ENCODE measurements at places on chromosomes 7 and 10.

DNA sequence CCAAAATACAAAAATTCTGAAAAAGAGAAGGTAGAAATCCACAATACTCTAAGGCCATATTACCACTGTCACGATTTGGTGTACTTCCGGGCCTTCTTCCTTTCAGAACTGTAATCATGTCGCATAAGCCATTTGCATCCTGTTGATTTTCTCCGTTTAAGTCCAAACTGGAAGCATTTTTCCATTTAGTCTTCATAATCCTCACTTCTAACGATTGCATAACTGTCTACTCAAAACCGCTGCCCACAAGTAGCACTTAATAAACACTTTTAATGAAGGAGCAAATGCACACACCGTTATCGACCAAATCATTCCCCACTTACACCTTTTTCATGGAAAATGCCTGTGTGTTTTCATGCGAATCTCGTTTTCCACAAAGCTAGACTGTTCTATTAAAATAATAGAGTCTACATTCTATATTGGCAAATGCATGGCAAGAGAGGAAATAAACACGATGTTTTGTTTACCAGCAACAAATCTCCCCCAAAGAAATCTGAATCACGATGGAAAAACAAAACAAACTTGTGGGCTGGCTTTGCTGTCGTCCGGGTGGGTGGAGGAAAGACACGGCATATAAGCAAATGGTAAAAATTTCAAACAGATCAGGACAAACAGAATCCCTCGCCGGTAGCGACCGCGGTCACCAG is 1.0 kb downstream of the ATE1 start:
- DNase-seq: peak; percentile 7

GRCh38 chr10:124688889-124689670 is 55.1 kb downstream of the FAM53B start:
- peak; percentile 96 for DNase-seq

GRCh38 chr10:34241226-34242000 is 573.7 kb downstream of the PARD3 start:
- DNase-seq: no peak

DNA sequence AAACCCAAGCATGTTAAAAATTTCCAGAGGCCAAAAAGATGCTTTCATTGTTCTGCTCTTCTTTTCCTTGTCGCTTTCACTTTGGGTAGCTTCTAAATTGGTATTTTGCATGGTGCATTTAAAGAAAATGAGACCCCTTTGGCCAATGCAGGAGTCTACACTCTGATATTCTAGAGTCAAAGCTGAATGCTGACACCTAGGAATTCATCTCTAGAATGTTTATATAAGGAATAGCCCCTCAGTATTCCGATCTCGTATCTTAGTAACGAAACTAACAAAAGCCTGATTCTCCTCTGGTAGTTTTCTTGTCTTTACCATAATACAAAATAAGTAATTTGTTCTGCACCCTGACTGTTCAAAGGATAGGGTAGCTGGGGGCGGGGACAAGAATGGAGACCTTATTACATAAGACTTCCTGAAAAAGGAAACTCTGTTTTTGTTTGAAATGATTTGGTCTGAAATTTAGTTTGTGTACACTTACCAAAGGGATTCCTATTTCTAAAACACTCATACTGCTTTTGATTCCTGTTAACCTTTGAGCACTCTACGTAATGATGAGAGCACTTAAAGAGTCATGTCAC is 17.1 kb downstream of the IKZF1 start:
- DNase-seq: no peak

DNA sequence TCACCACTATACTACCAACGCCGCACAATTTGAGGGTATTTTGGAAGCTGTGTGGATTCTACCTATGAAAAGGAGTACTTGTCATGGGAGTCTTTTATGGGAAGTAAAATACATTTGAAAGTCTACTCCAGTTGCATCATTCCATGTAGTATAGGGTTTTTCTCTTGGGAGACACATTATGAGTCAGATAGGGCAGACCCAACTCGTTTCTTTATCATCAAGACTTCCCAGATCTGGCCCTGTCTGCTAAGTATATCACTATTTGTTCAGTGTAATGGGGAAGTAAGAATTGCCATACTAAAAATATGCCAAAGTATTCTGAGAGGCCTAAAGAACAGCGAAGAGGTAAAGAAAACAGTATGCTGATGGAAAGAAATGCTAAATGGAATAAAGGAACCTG is 144.2 kb downstream of the SPAG6 start:
- no peak for DNase-seq

GRCh38 chr7:4959306-4959705 is 319 bp upstream of the MMD2 start:
- no peak for DNase-seq

DNA sequence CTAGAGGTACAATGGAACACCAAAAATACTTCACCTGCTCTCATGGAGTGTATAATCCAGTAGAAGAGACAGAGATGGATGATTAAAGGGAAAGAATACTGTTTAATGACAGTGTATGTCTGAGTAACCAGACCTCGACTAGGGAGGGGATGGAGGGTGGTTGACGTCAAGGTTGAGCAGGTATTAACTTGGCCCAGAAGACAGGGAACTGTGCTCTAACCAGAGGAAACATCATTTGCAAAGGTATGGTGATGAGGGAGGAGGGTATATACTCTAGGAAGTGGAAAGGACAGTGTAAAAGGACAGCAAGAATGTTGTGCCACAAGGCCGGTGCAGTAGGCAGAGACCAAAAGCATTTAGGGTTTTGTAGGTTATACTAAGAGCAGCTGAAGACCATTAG is 2.9 kb downstream of the MIOS start:
- no peak for DNase-seq

GRCh38 chr10:21712975-21713374 is 178.9 kb downstream of the MLLT10 start:
- DNase-seq: no peak

GRCh38 chr7:4720225-4720624 is 38.1 kb downstream of the FOXK1 start:
- DNase-seq: no peak

DNA sequence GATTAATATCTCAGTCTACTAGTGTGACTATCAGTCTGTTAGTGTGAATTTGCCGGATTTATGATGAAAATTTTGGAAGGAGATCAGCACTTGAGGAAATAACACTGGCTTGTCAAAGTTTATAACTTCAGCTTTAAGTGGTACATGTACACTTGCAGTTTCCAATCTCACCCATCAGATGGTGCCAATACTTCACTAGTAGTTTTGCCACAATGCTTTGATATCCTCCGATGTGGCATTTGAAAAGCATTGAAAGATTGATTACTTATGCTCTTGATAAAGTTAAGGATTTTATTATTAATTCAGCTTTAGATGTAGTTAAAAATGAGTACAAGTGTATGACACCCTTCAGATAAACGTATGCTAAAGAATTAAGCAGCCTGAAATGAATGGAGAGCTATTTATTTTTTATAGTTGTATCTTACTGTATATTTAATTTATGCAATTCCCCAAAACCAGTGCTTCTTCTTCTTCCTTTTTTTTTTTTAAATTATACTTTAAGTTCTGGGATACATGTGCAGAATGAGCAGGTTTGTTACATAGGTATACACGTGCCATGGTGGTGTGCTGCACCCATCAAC is 98.2 kb downstream of the ANLN start:
- DNase-seq: peak; percentile 78

DNA sequence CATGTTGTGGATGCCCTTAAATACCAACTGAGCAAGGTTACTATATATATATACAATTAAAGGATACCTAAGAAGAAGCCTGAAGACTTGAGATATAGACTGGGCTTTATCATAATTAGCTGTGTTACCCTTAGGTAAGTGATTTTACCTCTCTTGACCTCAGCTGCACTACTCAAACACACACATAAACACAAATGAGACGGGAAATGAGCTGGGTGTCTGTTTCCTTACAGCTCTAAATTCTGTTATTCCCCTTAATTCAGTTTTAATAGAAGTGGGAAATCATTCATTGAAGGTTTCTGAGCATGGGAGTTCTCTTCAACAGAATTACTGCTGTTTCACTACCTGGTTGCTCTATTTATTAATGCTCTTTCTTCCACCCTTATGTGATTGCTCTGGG is 60.7 kb downstream of the GBF1 start:
- no peak for DNase-seq

DNA sequence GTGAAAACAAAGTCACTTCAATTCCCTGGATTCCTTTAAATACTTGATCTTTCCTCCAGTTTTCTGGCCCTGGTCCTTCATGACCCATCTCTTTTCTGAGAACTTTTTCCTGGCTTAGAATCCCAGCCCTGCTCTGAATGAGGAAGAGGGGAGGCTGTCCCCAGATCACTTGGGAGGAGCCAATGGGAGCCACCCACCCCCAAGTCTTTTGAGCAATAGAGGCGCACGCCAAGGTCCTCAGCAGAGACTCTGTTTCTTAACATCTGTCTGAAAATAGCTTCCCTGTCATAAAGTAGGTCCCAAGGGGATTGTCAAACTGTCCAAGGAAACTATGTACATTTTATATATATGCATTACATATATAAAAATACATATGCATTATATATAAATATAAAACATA is 126.8 kb downstream of the ADRA2A start:
- DNase-seq: no peak

- DNase-seq: no peak
These were observed 734.9 kb downstream of the NRG3 start for GRCh38 chr10:82609845-82610244.

DNA sequence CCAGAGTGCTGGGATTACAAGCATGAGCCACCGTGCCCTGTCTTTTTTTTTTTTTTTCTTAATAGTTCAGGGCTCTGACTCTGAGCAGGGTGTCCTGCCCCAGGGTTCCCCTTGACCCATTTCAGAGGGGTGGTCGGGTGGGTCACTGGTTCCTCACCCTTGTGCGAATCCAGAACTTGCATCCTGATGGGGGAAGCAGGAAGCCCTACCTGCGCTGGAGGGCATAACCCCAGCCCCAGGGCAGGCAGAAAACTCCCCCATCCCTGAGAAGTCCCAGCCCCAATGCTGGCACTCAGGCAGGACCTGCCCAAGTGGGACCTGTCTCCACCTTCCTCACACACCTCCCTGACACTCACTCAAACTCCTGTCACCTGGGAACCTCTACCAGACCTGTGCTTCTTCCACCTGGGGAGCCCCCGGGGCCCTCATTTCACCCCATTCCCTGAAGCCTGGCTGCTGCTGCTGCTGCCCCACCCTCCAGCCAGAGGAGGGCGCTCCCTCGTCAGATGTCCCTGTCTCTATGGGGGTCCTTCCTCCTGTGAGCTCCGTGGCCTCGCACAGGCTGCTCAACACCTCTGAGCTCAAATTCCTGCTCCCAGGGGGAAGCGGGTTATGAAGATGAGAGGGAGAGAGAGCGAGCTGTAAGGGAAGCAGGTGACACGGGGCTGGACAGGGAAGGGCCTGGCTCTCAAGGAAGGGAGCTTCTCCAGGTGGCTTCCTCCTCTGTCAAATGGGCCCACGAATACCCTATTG is 15.1 kb upstream of the ZNF273 start:
- DNase-seq: no peak

- no peak for DNase-seq
These were observed 756.7 kb downstream of the GATA3 start for GRCh38 chr10:8811201-8811600.

GRCh38 chr7:5607951-5608656 is 173.4 kb downstream of the RNF216 start:
- DNase-seq: no peak

- DNase-seq: no peak
These were observed 624.8 kb downstream of the GRID1 start for GRCh38 chr10:85741626-85742300.

- DNase-seq: no peak
These were observed 244.9 kb downstream of the MAD1L1 start for GRCh38 chr7:1987591-1988532.

- DNase-seq: peak; percentile 63
These were observed 378 bp downstream of the PIK3AP1 start for GRCh38 chr10:96719850-96720421.

DNA sequence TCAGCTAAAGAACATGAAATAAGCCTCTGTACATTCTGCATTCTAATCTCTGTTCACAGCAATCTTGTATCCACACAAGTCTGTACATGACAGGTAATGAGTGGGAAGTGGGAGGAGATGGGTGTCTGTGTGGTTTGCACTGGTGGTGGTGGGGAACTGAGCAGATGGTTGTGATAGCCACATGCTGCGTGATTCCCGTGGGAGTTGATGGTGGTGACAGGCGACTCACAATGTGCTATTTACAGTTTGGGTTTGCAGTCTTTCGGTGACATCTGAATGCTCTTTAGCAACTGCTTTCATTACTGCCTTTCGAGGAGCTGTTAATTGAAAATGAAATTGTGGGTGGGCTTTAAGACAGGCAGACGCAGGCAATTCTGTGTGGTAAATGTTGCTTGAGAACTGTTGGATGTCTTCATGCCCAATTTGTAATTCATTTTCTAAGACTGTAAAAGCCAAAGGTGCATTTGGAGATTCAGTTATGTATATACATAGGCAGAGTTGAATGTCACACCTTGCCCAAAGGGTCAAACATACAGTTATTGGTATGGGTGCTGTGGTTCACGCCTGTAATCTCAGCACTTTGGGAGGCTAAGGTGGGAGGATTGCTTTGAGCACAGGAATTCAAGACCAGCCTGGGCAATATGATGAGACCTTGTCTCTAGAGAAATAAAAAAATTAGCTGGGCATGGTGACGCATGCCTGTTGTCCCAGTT is 308.2 kb downstream of the AUTS2 start:
- no peak for DNase-seq

GRCh38 chr10:73732931-73733623 is 11.1 kb upstream of the SEC24C start:
- no peak for DNase-seq

DNA sequence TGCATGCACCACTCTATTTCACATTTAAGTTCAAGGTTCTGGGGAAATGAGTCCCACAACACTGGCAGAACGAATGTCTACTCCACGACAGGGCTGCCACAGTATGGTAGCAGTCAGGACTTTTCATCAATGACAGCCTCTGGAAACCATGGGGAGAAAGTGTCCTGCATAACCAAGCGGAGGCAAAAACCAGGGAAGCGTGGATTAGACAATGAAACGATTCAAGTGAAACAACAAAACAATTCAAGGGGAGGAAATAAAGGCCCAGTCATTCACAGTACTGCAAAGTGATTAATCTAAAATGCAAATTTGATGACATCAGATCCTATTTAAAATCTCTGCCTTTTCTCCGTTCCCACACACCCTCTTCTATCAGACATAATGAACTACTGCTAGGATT is 168.2 kb downstream of the DPY19L1 start:
- no peak for DNase-seq

- no peak for DNase-seq
These were observed 12.2 kb downstream of the LZTS2 start for GRCh38 chr10:101011517-101012423.

DNA sequence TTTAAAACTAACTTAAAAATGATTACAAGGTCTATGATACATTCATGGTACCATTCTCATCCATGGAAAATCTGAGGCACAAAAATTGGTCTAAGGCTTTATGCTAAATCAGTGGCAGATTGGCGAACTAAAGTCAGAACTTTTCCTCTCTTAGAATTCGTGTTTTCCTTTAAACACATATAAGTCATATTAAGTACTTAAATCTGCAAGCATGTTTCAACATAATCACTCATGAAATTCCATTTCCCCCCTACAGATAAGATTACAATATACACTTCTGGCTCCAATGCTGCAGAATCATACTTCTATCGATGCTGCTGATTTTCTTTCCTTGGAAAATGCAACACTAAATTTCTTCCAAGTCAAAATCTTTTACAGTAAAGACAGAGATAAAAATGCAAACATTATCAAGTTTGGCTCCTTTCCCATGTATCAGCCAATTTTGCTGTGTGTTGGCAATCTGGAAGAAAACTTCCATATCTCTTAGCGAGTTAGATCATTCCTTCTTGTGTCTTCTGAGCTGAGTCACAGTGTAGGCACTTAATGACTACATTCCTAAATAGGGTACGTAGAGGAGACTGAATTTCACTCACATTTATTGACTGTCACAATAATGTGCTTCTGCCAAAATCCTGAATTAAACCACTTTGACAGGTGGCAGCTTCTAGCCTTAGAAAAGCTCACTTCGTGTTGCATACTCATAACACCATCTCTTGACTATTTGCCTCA is 76.4 kb upstream of the LRRC17 start:
- no peak for DNase-seq

Measured in activated CD4-positive, alpha-beta T cell treated with anti-CD3 and anti-CD28 coated beads, Interleukin-10, Interleukin-2, amounts not matched to agents 100 ng/mL and 50 ng/mL, durations not matched to agents 16 hours and 8 hours (primary cell).